ENCODE measurements at places on chromosomes 4 and X.

GRCh38 chr4:20075248-20075871, 176.3 kb upstream of the SLIT2 start:
- DNase-seq: peak; percentile 18

DNA sequence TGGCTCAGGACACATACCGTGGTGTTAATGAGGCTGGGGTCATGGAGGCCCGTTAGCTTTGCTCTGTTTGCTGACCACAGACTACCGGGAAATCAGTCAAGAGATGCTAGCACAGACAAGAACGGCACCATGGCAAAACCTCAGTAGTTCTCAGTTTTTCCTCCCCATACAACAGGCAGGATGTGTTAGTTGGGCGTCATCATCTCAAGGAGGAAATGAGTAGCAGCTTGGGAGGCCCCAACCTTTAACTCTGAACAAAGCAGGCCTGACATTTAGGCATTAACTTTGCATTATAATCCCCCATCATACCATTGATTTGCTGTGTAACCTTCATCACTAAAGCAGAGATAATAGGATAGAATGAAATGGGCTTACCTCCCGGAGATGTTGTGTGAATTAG, 714.2 kb downstream of the RPA4 start:
- DNase-seq: no peak

DNA sequence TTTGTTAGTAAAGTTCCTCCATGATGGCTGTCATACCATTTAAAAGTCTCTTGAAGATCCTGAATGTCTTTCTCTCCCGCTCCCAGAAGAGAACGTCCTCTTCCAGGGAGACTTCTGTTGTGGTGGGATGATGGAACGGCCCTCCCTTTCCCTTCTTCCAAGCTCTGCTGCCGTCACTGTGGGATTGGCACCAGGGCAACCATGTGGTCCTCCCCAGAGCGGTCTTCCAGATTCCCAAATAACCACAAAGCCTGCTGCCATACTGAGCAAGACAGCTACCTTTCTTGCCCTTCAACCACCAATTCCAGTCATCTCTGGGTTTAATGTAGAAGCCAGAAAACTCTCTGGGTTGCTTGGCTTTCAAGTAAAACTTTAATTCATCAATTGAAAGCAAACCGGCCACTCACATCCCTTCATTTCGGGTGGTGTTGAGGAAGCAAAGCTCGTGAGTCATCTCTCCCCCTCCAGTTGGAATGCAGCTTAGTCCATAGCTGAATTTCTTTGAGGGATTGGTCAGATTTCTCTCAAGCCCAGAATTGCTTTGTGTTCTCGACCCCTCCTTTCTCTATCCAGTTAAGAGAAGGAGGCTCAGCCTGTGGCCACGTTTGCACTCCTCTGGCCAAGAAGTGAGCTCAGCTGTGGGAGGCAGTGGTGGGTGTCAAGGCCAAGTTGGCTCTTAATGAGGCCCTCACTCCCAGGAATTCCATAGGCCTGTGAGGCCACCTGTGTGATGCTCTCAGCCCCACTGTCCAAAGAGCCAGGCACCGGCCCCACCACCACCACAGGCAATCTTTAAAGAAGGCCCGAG, 36.9 kb downstream of the FHDC1 start:
- peak; percentile 81 for DNase-seq

DNA sequence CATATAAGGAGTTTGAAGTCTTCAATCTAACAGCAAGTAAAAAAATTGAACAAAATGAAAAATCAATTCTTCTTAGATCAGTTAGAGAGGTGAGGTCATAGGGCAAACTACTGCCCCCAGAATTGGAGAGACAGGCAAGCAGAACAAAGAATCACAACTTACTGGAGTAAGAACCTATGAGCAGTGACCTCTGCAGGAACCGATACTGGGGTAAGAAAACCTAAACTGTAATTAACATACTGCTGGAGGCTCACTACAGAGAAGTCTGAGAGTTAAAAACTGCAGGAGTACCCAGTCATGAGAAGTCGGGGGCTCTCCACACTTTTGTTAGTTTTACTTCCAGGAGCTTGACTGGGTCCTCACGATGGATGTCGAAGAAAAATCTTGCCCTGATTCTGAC, 16.0 kb downstream of the CLDN22 start:
- DNase-seq: no peak

- DNase-seq: no peak
Measured at GRCh38 chrX:132258509-132258908, 39.3 kb upstream of the RAP2C start.

DNA sequence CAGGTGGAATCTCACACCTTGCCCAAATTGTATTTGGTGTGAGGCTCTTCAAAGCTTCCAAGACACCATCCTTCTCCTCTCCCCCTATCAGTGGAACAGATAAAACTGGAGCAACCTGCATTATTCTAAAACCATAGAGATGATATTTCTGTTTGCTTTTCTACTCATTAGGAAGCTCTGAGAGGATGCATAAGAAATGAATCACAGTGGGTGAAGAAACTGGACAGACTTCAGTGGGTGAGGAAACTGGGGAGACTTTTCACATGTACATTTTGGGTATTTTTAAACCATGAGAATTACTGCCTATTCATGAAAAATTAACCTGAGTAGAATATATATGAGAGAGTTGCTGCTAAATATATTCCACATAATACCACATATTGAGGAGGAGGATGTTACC, 16.4 kb downstream of the HAND2 start:
- DNase-seq: no peak

DNA sequence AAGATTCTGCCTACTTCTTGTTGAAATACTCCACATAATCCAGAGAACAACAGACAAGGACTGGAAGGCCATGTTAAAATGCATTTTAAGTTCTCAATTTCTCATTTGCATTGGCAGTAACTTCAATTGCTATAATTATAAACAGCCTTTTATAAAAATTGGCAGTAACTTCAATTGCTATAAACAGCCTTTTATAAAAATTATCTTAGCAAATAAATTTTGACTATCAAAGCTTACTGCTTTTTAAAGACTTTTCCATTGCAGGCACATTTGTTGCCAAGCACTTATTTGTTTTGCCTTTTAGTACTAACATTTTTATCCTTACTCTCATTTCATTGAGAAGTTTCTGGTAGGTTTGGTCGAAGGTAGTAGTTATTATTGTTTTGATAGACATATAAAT, 17.8 kb downstream of the SCFD2 start:
- DNase-seq: no peak

DNA sequence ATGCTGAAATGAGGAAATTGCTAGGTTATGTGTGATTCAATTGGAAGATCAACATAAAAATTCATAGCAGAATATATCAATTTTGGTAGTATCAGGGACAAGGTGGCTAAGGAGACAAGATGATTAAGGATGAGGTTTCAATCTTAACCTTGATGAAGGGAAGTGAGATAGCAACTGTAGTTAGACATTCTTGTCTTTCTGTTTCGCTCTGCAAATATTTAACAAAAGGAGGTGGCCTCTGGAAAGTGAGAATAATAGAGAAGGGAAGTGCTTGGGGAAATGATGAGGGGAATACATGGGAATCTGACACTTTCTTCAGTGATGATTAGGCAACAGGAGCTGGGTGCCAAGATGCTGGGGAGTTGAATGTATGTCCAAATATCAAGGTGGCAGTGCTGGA, 337.1 kb upstream of the PUDP start:
- DNase-seq: no peak

GRCh38 chr4:20252656-20253282, 1.1 kb downstream of the SLIT2 start:
- peak; percentile 52 for DNase-seq

DNA sequence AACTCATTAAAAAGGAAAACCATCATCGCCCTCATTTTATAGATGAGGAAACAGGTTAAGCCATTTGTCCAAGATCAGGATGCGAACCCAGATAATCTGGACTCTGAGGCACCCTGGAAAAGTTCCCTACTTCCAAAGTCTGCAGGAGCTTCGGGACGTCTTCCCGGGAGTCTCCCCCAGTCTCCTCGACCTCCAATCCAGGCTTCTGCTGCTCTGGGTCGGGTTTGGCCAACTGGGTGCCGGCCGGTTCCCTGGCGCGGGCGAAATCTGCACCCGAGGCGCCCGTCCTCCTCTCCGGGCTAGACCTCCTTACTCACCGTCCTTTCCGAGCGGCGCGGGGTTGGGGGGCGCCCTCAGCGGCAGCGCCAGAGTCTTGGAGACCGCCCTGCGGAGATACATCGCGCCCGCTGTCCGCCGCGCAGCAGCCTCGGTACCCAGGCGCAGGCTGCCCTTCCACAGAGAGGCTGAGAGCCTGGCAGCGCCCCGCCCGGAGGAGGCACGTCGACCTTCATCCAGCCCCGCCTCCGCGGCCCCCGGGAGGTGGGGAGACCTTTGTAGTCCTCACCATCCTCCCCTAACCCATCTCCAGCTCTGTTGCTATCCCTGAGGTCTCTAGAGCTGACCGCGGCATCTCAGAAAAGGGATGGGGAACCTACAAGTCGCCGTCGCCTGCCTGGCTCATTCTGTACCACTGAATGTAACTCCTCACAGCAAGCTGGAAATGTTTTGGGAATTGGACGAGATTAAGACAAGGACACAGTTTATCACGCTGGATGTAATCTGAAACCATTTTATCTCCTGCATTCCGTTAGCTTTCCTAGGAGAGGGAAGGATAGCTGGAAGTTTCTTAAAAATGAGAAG, at the start of gene MGARP:
TSS of gene MGARP (minus strand) at position 466 of the 861 bp plus-strand sequence. CDS start at position 399, 67 bp downstream.
- DNase-seq: peak; percentile 35

- peak; percentile 28 for DNase-seq
Measured at GRCh38 chrX:143455046-143455445, 62.2 kb downstream of the SPANXN3 start.

GRCh38 chrX:135531813-135532212, 11.4 kb downstream of the INTS6L start:
- DNase-seq: no peak

- peak; percentile 75 for DNase-seq
Measured at GRCh38 chr4:122576261-122577188, 44.3 kb downstream of the IL21 start.

DNA sequence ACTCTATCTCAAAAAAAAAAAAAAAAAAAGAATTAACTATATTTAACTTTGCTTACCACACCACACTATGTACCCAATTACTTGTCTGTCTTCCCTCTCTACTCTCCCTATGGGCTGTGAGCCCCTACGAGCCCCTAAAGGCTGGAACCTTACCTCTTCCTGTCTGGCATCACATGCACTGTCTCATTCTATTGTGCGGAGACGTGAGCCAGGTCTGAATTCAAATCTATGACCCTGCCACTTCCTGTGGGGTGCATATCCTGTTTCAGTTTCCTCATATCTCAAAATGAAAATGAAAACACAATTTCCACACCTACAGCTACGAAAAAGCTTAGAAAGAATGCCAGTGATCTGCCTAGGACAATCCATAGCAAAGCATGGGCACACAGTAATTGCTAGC, 42.9 kb upstream of the HS3ST1 start:
- DNase-seq: peak; percentile 29

- peak; percentile 4 for DNase-seq
Measured at GRCh38 chrX:63128509-63128908, 222.6 kb downstream of the SPIN4 start.

DNA sequence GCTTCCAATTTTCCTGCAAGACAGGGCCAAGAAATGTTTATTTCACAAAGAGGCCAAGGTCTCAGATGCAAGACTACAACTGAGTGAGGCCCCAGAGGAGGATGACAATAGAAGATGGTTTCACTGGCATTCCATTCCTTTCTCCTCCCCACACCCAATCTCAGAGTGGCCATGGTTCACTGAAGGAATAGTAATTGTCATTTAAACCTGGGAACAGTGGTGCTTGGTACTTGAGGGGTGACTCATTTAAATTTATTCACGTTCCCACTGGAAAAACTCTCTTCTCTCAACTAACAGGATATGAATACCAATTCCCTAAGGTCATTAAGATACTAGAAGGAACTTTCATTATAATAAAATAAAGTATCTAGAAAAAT, 35.3 kb upstream of the CXCL8 start:
- DNase-seq: peak; percentile 68

- DNase-seq: peak; percentile 53
Measured at GRCh38 chr4:19707876-19708275, 543.8 kb upstream of the SLIT2 start.

DNA sequence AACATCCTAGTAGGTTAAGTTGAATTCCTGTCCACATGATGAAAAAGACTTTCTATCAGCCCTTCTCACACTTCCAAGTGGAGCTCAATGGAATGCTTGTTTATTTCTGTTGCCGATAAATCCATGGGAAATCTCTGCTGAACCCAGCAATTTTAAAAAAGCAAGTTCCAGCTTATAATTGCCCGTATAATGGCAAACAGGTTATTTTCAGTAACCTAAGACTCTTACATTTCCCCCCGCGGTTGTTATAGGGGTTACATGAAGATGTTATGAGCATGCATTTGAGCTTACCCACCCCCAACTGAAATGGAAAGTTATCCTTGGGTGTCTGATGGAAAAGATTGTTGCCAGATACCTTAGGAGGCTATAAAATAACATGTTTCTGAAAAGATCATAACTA, 136.2 kb downstream of the PALLD start:
- no peak for DNase-seq

DNA sequence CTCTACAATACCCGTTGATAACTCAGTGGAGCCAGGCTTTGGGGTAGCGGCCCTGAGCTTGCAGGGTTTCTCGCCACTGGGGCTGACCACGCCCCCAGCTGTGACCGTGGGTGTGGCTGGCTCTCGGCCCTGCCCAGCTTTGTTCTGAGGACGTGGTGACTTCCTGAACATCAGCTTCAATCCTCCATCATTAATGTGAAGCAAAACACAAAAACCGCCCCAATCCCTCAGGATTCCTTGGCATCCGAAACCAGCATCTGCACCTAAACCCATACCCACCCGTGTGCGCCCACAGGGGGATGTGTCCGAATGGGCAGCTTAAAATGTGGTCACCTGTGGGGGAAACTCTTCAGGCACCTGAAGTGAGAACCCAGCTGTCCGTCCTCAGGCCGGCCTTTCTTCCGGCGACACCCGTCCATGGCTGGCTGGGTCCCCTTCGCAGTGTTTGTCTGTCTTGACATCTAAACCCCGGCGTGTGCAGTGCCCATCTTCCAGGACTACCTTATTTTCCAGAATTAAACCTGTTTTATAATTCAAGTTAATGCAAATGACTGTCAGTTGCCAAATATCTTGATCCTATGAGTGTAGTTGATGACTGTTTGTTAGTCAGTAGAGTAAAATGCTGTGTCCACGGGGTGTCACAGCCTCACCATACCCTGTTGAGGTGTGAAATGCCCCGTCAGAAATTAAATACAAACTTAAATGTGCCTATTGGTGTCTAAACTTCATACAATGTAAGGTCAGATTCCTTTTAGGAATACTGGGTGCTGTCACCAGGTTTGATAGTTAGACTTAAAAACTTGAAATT, 27.3 kb downstream of the NELFA start:
- DNase-seq: no peak

- DNase-seq: no peak
Measured at GRCh38 chr4:128758314-128758922, 51.1 kb upstream of the JADE1 start.

GRCh38 chrX:5324546-5324945, 904.1 kb downstream of the NLGN4X start:
- DNase-seq: no peak

DNA sequence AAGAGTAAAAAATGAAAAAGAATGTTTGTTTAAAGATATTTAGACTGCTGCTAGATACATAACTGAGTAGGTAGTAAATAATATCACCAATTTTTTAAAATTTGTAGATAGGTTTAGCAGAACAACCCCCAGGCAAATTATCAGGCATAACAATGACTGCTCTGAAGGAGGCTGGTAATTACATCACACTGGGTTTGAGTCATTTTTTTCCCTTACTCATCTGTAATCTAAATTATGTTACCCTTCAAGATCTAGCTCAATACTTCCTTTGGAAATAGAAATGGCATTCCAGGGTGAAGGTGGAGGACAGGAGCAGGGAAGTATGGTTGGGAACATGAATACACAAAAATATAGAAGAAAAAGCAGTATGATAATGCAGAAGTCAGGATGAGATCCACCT, 431.6 kb upstream of the MAOA start:
- DNase-seq: no peak
